ENCODE measurements at places on chromosomes 16 and 17. TPM values are rescaled to one million over a fixed set of nuclear protein-coding genes. Genes with fewer than 3 reads are reported as not detected.

WNT9B gene
- total RNA-seq = 53.8 TPM

ITGAL gene
- total RNA-seq = 9.5 TPM

CYB561 gene
- 35.3 TPM for total RNA-seq

PERCC1 gene
- not detected for total RNA-seq

ODAD4 gene
- 1.9 TPM for total RNA-seq

MMP15 gene
- 20.7 TPM for total RNA-seq

CCP110 gene
- 23.1 TPM for total RNA-seq

OR3A3 gene
- not detected for total RNA-seq

EVPLL gene
- total RNA-seq = 1.9 TPM

GPR142 gene
- 0.29 TPM for total RNA-seq

SREBF1 gene
- total RNA-seq = 67.8 TPM

GAST gene
- not detected for total RNA-seq

NTN3 gene
- 13.0 TPM for total RNA-seq

SALL1 gene
- 56.6 TPM for total RNA-seq

LRRC46 gene
- 0.35 TPM for total RNA-seq

P2RX1 gene
- total RNA-seq = 4.3 TPM

CCDC137 gene
- total RNA-seq = 8.1 TPM

TUBD1 gene
- 22.2 TPM for total RNA-seq

AHSP gene
- 80.2 TPM for total RNA-seq

CLEC19A gene
- total RNA-seq = 0.18 TPM

CA7 gene
- total RNA-seq = 0.12 TPM

HP gene
- total RNA-seq = 4.3 TPM

CACNG1 gene
- total RNA-seq = 25.8 TPM

PPP1R9B gene
- 27.6 TPM for total RNA-seq

GP2 gene
- total RNA-seq = 4.3 TPM

PNMT gene
- 3.7 TPM for total RNA-seq

ATXN2L gene
- 57.9 TPM for total RNA-seq

HS3ST3B1 gene
- 33.6 TPM for total RNA-seq

USP43 gene
- 5.3 TPM for total RNA-seq

KRTAP2-1 gene
- not detected for total RNA-seq

MPO gene
- 93.6 TPM for total RNA-seq

SOX8 gene
- 8.5 TPM for total RNA-seq

UMOD gene
- total RNA-seq = 637 TPM

WSB1 gene
- total RNA-seq = 352 TPM

NLRC3 gene
- 1.9 TPM for total RNA-seq

KRT33B gene
- not detected for total RNA-seq

TM4SF5 gene
- total RNA-seq = 0.53 TPM

KRT24 gene
- not detected for total RNA-seq

FAM20A gene
- 13.1 TPM for total RNA-seq

TMEM92 gene
- 0.58 TPM for total RNA-seq
